ENCODE measurements at places on chromosomes 12 and 14. TPM values are rescaled to one million over a fixed set of nuclear protein-coding genes. Genes with fewer than 3 reads are reported as not detected.

- no peak for DNase-seq
- no peak overlapping the region for H3K4me3 ChIP-seq
- no peaks in the 10 kb centered on the region for H3K4me1 ChIP-seq
Measured at GRCh38 chr12:61487728-61488127, 772.5 kb upstream of the USP15 start.

MMP19 gene
- polyA plus RNA-seq: 11.3 TPM

PZP gene
- polyA plus RNA-seq: 0.34 TPM

COL2A1 gene
- polyA plus RNA-seq: 0.30 TPM

DNA sequence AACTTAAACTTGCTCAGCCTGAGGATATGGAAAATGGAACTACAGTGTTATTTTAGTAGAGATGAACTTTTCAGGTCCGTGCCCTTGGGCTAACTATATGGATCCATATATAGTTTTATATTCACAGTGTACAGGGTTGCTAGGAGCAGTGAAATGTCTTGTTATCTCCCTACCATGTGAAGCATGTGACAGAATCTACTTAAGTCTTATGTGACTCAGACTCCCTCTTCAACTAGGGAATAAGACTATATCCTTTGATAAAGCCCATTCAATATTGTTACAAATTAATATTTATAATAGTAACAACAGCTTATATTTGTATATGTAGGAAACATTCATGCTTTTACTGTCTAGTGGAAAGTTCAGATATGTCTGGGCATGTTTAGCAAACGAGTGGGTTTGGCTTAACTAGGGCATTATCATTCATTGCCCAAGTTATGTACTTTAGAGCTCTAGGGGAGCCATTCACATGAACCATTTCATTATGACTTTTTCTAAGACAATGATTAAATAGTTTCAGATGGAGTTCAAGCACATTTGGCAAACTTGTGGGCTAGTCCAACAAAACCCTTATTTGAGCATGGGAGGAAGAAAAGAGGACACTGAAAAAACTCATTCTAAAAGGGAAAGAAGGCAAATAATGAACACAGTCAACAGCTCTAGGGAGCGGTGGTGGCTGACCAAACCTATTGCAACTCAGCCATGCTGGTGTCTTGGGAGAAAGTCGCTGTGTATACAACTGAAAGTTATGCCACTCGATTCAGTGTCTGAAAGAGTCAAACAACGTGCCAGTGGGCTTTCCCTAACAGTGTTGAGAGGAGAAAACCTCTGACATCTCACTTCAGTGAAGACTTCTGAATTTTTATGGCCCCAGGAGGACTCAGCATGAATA, 305.9 kb upstream of the G2E3 start:
- no peak overlapping the region for H3K4me3 ChIP-seq
- H3K4me1 ChIP-seq: no peaks in the 10 kb centered on the region
- no peak for DNase-seq
- no peaks in the 10 kb centered on the region for H3K36me3 ChIP-seq

CCDC198 gene
- polyA plus RNA-seq: not detected

GRCh38 chr14:104874571-104875411, 9.7 kb downstream of the CEP170B start:
- peaks cover 3% of the 10 kb centered on the region for H3K4me1 ChIP-seq
- no peaks in the 10 kb centered on the region for H3K27me3 ChIP-seq
- DNase-seq: no peak
- no peak overlapping the region for H3K27ac ChIP-seq
- no peaks in the 10 kb centered on the region for H3K36me3 ChIP-seq

GYS2 gene
- polyA plus RNA-seq: not detected

RBP5 gene
- 6.1 TPM for polyA plus RNA-seq

LPAR5 gene
- polyA plus RNA-seq: 2.6 TPM

GZMH gene
- polyA plus RNA-seq: 6.6 TPM

DNA sequence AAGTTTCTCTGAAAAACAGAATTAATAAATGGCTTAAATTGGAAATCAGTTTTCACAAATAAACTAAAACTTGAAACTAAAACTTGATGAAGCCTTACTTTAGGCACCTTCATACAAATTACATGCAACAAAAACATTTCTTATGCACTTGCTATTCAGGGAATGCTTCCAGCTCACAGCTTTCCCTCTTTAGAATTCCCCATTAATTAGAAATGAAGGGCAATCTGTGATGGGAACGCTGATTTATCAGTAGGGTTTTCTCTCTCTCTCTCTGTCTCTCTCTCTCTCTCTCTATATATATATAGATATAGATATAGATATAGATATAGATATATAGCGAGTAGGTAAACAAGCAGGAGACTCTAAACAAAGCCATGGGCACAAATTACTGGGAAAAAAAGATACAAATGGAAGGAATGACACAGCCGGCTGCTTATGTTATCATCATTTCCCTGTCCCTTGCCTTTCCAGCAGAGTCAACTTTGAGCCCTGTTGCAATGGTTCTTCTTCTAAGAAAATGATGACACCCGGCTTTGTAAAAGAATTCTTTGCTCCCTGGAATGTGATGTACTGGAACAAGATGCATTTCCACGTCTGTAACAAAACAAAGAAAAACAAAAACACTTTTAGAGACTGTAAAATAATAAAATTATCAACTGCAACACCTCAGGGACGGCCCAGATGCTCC, 1121.6 kb upstream of the TMEM132C start:
- no peaks in the 10 kb centered on the region for H3K27me3 ChIP-seq
- peaks cover 6% of the 10 kb centered on the region for H3K4me1 ChIP-seq
- no peak for DNase-seq
- peak overlapping the region; percentile 58 for H3K4me3 ChIP-seq
- H3K27ac ChIP-seq: no peak overlapping the region

- peaks cover 7% of the 10 kb centered on the region for H3K4me1 ChIP-seq
- H3K27me3 ChIP-seq: no peaks in the 10 kb centered on the region
- no peaks in the 10 kb centered on the region for H3K36me3 ChIP-seq
- no peak overlapping the region for H3K27ac ChIP-seq
Measured at GRCh38 chr12:5571115-5571514, 139.2 kb downstream of the NTF3 start.

GRCh38 chr12:91053951-91054715, 3.7 kb downstream of the KERA start:
- no peaks in the 10 kb centered on the region for H3K27me3 ChIP-seq
- no peaks in the 10 kb centered on the region for H3K36me3 ChIP-seq
- peaks cover 5% of the 10 kb centered on the region for H3K4me1 ChIP-seq
- H3K27ac ChIP-seq: peak overlapping the region; percentile 46

DNA sequence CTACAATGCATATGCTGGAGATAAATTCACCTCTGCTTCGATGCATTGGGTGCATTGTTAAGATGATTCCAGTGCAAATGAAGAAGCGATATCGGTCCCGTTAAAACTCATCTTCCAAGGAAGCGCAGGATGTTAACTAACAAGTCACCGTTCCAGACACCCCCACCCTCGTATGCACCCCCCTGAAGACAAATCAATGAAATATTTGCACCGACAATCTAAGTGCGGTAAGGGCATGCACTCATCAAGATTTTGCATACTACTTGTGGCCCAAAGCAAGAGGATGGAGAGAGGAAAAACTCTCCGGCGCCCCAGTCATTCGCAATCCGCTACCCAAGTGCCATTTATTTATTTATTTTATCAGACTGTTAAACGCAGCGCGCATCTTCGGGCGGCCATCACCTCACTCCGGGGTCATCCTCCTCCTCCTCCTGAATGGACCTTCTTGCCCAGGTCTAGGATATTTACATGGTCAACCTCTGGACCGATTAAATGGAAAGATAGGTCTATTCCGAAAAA, 1.2 kb downstream of the NOVA1 start:
- peak; percentile 12 for DNase-seq
- no peaks in the 10 kb centered on the region for H3K27me3 ChIP-seq
- no peaks in the 10 kb centered on the region for H3K36me3 ChIP-seq
- peak overlapping the region; percentile 76 for H3K4me3 ChIP-seq
- no peaks in the 10 kb centered on the region for H3K4me1 ChIP-seq
- H3K27ac ChIP-seq: no peak overlapping the region

DNA sequence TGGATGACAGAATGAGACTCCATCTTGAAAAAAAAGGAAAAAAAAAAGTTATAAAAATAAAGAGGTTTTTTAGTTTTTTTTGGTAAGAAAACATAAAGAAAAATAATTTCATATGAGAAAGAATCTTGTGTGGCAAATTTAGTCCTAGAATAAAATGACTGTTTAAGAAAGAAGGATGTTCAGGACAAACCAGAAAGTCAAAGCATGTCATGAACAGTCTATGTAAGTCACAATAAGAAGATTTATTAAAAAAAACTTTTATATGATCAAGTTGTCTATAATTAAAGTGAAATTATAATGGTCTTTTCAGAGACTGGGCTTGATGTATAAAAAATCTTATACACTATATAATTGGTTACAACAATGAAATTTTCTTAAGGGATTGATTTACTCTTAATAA, 68.1 kb upstream of the HECTD1 start:
- no peak overlapping the region for H3K27ac ChIP-seq
- DNase-seq: no peak
- H3K27me3 ChIP-seq: no peaks in the 10 kb centered on the region
- no peak overlapping the region for H3K4me3 ChIP-seq
- H3K36me3 ChIP-seq: no peaks in the 10 kb centered on the region

GRCh38 chr14:25042362-25043299, 7.3 kb downstream of the STXBP6 start:
- DNase-seq: no peak
- H3K27me3 ChIP-seq: no peaks in the 10 kb centered on the region
- no peak overlapping the region for H3K4me3 ChIP-seq
- H3K27ac ChIP-seq: no peak overlapping the region
- no peaks in the 10 kb centered on the region for H3K4me1 ChIP-seq

DNA sequence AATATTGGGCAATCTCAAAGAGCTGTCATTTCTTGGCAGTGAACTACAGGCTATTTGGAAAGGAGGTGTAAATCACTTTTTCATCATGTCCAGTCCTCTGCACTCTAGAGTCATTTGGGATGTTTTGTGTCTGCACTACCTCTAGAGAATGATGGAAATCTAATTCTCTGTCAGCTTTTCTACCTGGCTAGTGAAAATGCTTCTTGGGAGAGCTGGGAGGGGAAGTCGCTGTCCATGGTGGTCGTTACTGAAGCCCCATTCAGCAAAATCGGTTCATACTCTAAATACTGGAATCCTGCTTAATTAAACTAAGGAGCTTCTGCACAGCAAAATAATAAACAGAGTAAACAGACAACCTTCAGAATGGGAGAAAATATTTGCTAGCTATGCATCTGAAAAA, 251.8 kb downstream of the APAF1 start:
- no peak overlapping the region for H3K4me3 ChIP-seq
- DNase-seq: no peak
- no peaks in the 10 kb centered on the region for H3K27me3 ChIP-seq
- no peaks in the 10 kb centered on the region for H3K36me3 ChIP-seq

TSPAN19 gene
- polyA plus RNA-seq: not detected

TTC9 gene
- polyA plus RNA-seq: 1.7 TPM

GRCh38 chr12:6950811-6951540, at the start of gene PTPN6:
Gene PTPN6 (plus strand): TSS chr12:6951356. CDS start chr12:6951513, 157 bp downstream.
- H3K4me3 ChIP-seq: peak within 1 kb of the TSS; percentile 4
- H3K4me1 ChIP-seq: peaks cover 4% of the 10 kb centered on the region
- no peaks in the 10 kb centered on the region for H3K36me3 ChIP-seq
- no peaks in the 10 kb centered on the region for H3K27me3 ChIP-seq
- H3K27ac ChIP-seq: no peak within 1 kb of the TSS
- no peak for DNase-seq

- H3K27me3 ChIP-seq: no peaks in the 10 kb centered on the region
- no peak for DNase-seq
- no peaks in the 10 kb centered on the region for H3K36me3 ChIP-seq
- peak overlapping the region; percentile 65 for H3K4me3 ChIP-seq
- H3K4me1 ChIP-seq: peaks cover 12% of the 10 kb centered on the region
- H3K27ac ChIP-seq: no peak overlapping the region
Measured at GRCh38 chr12:132560364-132560613, 50.1 kb downstream of the LRCOL1 start.

- no peaks in the 10 kb centered on the region for H3K27me3 ChIP-seq
- H3K4me3 ChIP-seq: no peak overlapping the region
- no peaks in the 10 kb centered on the region for H3K36me3 ChIP-seq
- H3K27ac ChIP-seq: no peak overlapping the region
Measured at GRCh38 chr14:106377432-106377831, 851.0 kb downstream of the TMEM121 start.

TFCP2 gene
- polyA plus RNA-seq: 14.9 TPM

GRCh38 chr12:72084061-72084460, 145.4 kb downstream of the TPH2 start:
- peaks cover 7% of the 10 kb centered on the region for H3K4me1 ChIP-seq
- no peaks in the 10 kb centered on the region for H3K27me3 ChIP-seq
- no peak overlapping the region for H3K27ac ChIP-seq
- no peak overlapping the region for H3K4me3 ChIP-seq
- DNase-seq: no peak

- H3K4me1 ChIP-seq: peaks cover 2% of the 10 kb centered on the region
- H3K27me3 ChIP-seq: no peaks in the 10 kb centered on the region
- DNase-seq: no peak
Measured at GRCh38 chr12:54282949-54283593, 2.5 kb downstream of the HNRNPA1 start.

GRCh38 chr12:98053202-98053601, 462.2 kb upstream of the TMPO start:
- no peaks in the 10 kb centered on the region for H3K36me3 ChIP-seq
- H3K27me3 ChIP-seq: no peaks in the 10 kb centered on the region
- no peak overlapping the region for H3K27ac ChIP-seq
- no peak for DNase-seq
- H3K4me1 ChIP-seq: no peaks in the 10 kb centered on the region

GRCh38 chr14:33631441-33631840, 319.4 kb downstream of the EGLN3 start:
- H3K27ac ChIP-seq: no peak overlapping the region
- no peak for DNase-seq
- H3K4me3 ChIP-seq: no peak overlapping the region
- H3K4me1 ChIP-seq: no peaks in the 10 kb centered on the region

RIN3 gene
- polyA plus RNA-seq: 3.8 TPM

DNA sequence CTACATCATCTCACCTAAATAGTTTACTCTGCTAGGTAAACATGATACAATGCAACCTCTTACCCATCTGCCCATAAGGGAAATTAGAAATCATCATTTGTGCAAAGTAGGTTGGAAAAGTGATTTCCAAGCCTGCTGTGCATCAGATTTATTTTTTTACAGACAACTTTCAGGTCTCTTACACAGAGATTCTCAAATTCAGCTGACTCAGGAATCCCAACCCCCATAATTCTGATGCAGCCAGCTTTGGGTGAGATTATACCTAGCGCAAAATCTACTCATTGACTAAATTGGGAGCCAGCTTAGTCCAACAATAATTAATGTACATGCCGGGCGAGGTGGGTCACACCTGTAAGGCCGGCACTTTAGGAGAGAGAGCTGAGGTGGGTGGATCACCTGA, 8.5 kb downstream of the SLC2A3 start:
- DNase-seq: no peak
- H3K4me3 ChIP-seq: no peak overlapping the region
- no peak overlapping the region for H3K27ac ChIP-seq
- H3K27me3 ChIP-seq: no peaks in the 10 kb centered on the region
- H3K36me3 ChIP-seq: no peaks in the 10 kb centered on the region

- no peak overlapping the region for H3K27ac ChIP-seq
- no peak for DNase-seq
- H3K4me1 ChIP-seq: no peaks in the 10 kb centered on the region
- H3K4me3 ChIP-seq: no peak overlapping the region
- H3K36me3 ChIP-seq: no peaks in the 10 kb centered on the region
Measured at GRCh38 chr12:91914701-91915100, 230.9 kb downstream of the BTG1 start.

GDF11 gene
- polyA plus RNA-seq: 3.4 TPM

Data from ovary (tissue), 10 donors.